ENCODE measurements at places on chromosomes 11 and 22.
A peak's percentile ranks its signal among the peaks of the same experiment; 100 is the strongest.

- H3K27ac ChIP-seq: no peak overlapping the region
- no peaks in the 10 kb centered on the region for H3K4me1 ChIP-seq
- no peak overlapping the region for H3K4me3 ChIP-seq
- H3K27me3 ChIP-seq: no peaks in the 10 kb centered on the region
Observed at GRCh38 chr11:16191212-16191867, 165.0 kb downstream of the SOX6 start.

GRCh38 chr11:69919659-69920344 is 100.6 kb upstream of the FGF3 start:
- H3K4me1 ChIP-seq: no peaks in the 10 kb centered on the region
- peaks cover 77% of the 10 kb centered on the region for H3K27me3 ChIP-seq

DNA sequence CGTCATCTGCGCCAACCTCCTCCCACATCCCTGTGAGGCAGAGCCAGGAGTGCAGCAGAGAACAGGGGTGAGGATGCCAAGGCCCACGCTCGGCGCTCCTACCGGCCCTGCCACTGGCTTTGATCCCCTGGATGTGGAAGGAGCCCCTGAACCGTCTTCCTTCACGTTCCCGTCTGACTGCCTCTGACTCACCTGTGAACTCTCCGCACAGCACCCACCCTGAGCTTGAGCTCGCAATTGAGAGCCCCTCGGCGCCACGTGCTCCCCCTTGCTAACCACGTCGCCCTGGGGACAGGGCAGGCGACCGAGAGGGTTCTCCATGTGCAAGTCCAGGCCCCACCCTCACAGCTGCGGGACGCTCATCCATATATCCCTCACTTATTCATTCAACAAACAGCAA is 645.3 kb downstream of the BRD1 start:
- H3K27ac ChIP-seq: no peak overlapping the region
- H3K27me3 ChIP-seq: peaks cover 58% of the 10 kb centered on the region
- no peak for DNase-seq
- no peaks in the 10 kb centered on the region for H3K4me1 ChIP-seq

- no peak for DNase-seq
- H3K27ac ChIP-seq: no peak overlapping the region
- H3K36me3 ChIP-seq: no peaks in the 10 kb centered on the region
Observed at GRCh38 chr11:115576606-115577380, 72.6 kb upstream of the CADM1 start.

DNA sequence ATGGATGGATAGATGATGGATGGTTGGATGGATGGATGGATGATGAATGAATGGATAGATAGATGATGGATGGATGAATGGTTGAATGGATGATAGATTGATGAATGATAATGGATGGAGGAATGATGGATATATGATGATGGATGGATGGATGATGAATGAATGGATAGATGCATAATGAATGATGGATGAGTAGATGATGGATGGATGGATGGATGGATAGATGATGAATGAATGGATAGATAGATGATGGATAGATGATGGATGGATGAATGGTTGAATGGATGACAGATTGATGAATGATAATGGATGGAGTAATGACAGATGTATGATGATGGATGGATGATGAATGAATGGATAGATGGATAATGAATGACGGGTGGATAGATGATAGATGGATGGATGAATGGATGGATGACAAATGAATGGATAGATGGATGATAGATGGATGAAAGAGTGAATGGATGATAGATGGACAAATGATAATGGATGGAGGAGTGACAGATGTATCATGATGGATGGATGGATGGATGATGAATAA is 1466.5 kb downstream of the BRD1 start:
- no peaks in the 10 kb centered on the region for H3K36me3 ChIP-seq
- no peaks in the 10 kb centered on the region for H3K27me3 ChIP-seq

GRCh38 chr11:7143908-7144307 is 55.1 kb downstream of the RBMXL2 start:
- H3K4me1 ChIP-seq: no peaks in the 10 kb centered on the region
- DNase-seq: peak; percentile 14
- no peaks in the 10 kb centered on the region for H3K36me3 ChIP-seq
- H3K27ac ChIP-seq: no peak overlapping the region
- H3K4me3 ChIP-seq: no peak overlapping the region
- no peaks in the 10 kb centered on the region for H3K27me3 ChIP-seq

GRCh38 chr11:12088047-12088481 is 22.3 kb upstream of the MICAL2 start:
- no peaks in the 10 kb centered on the region for H3K27me3 ChIP-seq
- H3K4me3 ChIP-seq: no peak overlapping the region
- no peak overlapping the region for H3K27ac ChIP-seq
- peaks cover 17% of the 10 kb centered on the region for H3K4me1 ChIP-seq
- H3K36me3 ChIP-seq: no peaks in the 10 kb centered on the region

DNA sequence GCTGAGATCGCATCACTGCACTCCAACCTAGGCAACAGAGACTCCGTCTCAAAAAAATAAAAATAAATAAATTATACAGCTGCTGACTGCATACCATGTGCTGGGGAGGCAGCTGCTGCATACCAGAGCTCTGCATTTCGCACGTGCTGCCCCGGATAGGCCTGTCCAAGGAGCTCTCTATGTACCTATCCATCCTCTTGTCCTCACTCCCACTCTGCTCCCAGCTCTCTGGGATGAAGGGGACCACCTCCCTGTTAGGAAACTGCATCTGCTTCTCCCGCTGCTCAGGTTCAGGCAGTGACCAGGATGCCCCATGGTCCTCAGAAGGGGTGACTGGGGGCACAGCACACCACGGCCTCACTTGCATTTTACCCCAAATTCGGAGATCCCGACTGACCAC is 302.3 kb downstream of the BRD1 start:
- H3K36me3 ChIP-seq: no peaks in the 10 kb centered on the region
- no peak overlapping the region for H3K27ac ChIP-seq
- no peaks in the 10 kb centered on the region for H3K4me1 ChIP-seq
- no peak overlapping the region for H3K4me3 ChIP-seq

DNA sequence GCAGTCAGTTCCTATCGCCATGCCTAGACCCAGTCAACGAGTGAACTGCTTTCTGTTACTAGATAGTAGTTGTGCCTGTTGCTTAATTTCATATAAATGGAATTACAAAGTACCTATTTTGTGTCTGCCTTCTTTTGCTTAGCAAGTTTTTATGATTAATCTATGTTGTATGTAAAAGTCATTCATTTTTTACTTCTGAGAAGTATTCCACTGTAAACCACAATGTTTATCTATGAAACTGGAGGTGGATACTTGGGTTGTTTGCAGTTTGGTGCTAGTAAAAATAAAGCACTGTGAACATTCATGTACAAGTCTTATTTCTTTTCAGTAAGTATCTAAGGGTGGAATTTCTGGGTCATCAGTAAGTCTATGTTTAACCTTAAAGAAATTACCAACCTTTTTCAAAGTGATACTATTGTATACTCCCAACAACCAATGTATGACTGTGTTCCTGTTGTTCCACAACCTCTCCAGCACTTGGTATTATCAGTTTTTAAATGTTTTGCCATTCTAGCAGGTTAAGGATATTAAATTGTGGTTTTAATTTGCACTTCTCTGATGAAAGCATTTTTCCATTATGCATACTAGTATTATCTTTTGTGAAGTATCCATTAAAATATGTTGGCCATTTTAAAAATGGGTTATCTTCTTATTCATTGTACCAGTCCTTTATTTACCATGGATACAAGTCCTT is 68.2 kb downstream of the DNAJC24 start:
- no peaks in the 10 kb centered on the region for H3K27me3 ChIP-seq
- DNase-seq: no peak
- H3K27ac ChIP-seq: no peak overlapping the region

DNA sequence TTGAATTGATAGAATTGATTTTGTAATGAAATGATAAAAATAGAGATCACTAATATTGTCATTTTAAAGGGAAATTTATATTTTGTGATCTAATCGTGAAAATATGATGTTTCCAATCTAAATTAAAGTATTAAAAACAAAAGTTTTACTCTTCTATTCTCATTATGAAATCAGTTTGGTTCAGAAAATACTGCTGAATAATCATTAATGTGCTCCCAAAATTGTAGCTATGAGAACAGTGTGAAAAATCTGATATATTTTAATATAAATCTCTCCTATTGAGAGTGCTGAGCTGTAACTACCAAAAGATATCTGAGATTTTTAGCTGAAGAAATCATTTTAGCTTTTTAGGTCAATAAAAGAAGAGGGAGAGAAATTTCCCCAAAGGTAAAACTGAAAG is 287.5 kb upstream of the ANO3 start:
- no peak overlapping the region for H3K4me3 ChIP-seq
- DNase-seq: peak; percentile 2
- no peaks in the 10 kb centered on the region for H3K27me3 ChIP-seq
- H3K4me1 ChIP-seq: peaks cover 8% of the 10 kb centered on the region
- H3K27ac ChIP-seq: no peak overlapping the region

GRCh38 chr11:61827571-61828378 is at the start of gene FADS2:
TSS of gene FADS2 (plus strand) at chr11:61828300. CDS start at chr11:61828391, 91 bp downstream.
- peaks cover 41% of the 10 kb centered on the region for H3K27me3 ChIP-seq
- peak within 1 kb of the TSS; percentile 35 for H3K4me3 ChIP-seq
- DNase-seq: no peak
- H3K4me1 ChIP-seq: 0 out of 2 replicates have a peak, but pooled peaks cover 9% of the 10 kb centered on the region
- H3K27ac ChIP-seq: no peak within 1 kb of the TSS

GRCh38 chr22:19643448-19644313 is 70.6 kb upstream of the SEPTIN5 start:
- H3K4me1 ChIP-seq: no peaks in the 10 kb centered on the region
- no peak for DNase-seq
- no peaks in the 10 kb centered on the region for H3K36me3 ChIP-seq
- H3K27me3 ChIP-seq: 0 out of 2 replicates have a peak, but pooled peaks cover 8% of the 10 kb centered on the region
- H3K27ac ChIP-seq: no peak overlapping the region

DNA sequence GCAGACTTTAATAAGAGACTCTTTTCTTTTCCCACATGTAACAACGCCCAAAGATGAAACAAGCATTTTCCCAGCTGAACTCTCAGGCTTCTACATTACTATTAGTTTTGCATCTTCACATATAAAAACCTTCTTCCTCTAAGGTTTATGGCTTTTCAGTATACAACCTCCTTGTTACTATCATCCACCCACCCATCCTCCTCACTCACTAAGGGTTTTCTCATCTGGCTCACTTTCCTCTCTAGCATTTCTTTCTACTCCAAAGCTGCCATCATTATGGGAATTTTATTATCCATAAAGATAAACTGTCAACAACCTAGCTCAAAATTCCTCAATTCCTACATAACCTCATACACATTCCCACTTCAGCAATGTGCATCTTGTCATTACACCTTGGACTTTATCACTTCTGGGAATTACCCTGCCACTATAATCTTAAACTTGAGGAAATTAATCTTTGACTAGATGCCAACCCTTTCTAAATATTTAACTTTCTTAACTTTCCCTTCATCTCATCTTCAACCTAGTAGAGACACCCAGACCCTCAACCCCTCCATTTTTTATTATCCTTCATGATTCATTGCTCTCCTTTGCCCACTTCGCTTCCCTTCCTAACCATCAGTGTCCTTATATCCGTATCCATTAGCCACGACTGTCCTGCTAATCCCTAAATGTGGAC is 30.9 kb downstream of the MTMR2 start:
- no peak overlapping the region for H3K4me3 ChIP-seq
- no peak overlapping the region for H3K27ac ChIP-seq
- no peaks in the 10 kb centered on the region for H3K36me3 ChIP-seq
- H3K27me3 ChIP-seq: no peaks in the 10 kb centered on the region
- no peak for DNase-seq
- H3K4me1 ChIP-seq: no peaks in the 10 kb centered on the region

DNA sequence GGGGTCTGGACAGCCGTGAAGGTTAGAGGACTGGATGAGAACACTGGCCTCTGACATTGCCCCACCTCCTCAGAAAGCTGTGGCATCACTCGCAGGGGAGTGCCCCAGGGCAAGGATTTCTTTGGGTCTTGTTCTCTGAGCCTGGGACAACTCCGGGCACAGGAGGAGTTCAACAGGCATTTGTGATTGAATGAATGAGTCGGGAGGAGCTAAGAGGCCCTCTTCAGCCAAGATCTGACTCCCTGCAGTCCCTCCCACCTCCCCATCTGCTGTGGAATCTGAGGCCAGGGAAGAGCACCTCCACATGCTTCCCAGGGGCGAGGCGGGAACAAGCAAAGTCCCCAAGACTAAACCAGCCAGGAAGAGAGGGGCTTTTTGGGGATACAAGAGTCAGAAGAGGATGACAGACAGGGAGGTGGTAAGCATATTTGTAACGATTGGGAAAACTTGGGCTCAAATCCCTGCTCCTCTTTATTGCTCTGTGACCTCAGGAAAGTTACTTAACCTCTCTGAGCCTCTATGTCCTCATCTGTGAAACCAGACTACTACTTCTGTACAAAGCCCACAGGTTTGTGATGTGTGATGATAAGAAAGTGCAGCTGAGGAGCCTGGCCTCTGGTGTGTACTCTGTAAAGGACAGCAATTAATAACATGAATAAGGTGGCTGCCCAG is 6.4 kb downstream of the TP53I11 start:
- DNase-seq: no peak
- no peak overlapping the region for H3K4me3 ChIP-seq
- H3K27ac ChIP-seq: no peak overlapping the region

DNA sequence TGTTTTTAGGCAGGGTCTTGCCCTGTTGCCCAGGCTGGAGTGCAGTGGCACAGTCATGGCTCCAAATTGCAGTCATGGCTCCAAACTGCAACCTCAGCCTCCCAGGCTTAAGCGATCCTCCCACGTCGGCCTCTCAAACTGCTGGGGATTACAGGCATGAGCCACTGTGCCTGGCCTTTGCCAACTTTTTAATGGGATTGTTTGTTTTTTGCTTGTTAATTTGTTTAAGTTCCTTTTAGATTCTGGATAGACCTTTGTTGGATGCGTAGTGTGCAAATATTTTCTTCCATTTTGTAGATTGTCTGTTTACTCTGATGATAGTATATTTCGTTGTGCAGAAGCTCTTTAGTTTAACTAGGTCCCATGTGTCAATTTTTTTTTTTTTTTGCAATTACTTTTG is 10.0 kb upstream of the SCGB1D1 start:
- peaks cover 11% of the 10 kb centered on the region for H3K4me1 ChIP-seq
- H3K27ac ChIP-seq: no peak overlapping the region
- no peak overlapping the region for H3K4me3 ChIP-seq
- H3K27me3 ChIP-seq: no peaks in the 10 kb centered on the region
- no peaks in the 10 kb centered on the region for H3K36me3 ChIP-seq

GRCh38 chr11:27238811-27239210 is 124.2 kb downstream of the CCDC34 start:
- H3K27me3 ChIP-seq: no peaks in the 10 kb centered on the region
- H3K27ac ChIP-seq: no peak overlapping the region
- no peak overlapping the region for H3K4me3 ChIP-seq
- H3K36me3 ChIP-seq: no peaks in the 10 kb centered on the region
- H3K4me1 ChIP-seq: peaks cover 10% of the 10 kb centered on the region

DNA sequence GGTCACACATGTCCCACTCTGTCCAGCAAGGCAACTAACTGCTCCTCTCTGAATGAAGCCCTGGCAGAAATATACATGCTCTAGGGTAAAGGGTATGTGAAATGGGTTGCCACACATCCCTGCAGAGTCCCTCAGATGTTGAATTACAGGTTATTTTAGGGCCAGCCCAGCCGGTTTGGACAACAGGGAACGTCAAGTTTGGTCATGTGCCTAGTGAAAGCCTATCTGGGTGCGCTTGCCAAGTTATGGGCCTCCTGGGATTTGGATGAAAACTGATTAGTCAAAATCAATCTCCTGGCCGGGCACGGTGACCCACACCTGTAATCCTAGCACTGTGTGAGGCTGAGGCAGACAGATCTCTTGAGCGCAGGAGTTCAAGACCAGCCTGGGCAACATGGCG is 10.4 kb downstream of the AP1B1 start:
- peaks cover 27% of the 10 kb centered on the region for H3K4me1 ChIP-seq
- H3K36me3 ChIP-seq: no peaks in the 10 kb centered on the region
- no peak overlapping the region for H3K4me3 ChIP-seq
- no peak for DNase-seq

All from MM.1S (cell line).